Small intestine (tissue), 16 donors: ENCODE measurements at places on chromosomes 16 and 17. TPM values are rescaled to one million over a fixed set of nuclear protein-coding genes. Genes with fewer than 3 reads are reported as not detected.

The ITGAD gene
- polyA plus RNA-seq: 0.06 TPM

The WFIKKN1 gene
- polyA plus RNA-seq: 1.6 TPM

GRCh38 chr16:83266848-83267553, 540.8 kb upstream of the HSBP1 start:
- DNase-seq: no peak

DNA sequence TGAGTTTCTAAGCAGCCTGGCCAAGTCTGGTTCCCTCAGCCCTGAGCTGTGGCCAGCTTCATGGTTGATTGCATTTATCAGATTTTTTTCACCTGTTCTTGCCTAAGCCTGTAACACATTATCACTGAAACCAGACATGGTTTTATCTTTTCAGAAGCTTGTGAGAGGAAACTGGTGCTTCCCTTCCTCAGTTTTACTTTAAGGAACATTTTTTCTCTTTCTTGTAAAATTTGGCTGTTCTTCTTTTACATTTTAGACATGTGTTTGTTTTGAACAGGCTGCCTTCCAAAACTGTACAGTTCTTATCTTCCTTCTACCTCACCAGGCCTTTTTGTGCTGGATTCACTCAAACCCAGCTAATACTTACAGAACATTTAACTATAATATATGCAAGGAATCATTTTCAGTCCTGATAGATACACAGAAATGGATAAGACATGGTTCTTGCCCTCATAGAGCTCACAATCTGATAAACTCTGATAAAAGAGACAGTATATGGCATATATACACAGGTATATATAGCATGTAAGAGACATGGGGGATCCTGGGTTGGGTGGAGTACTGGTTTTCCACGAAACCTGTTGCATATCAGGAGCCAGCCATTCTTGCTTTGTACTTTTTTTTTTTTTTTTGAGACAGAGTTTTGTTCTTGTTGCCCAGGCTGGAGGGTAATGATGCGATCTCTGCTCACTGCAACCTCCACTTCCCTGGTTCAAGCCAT, 44.5 kb downstream of the ZNRF1 start:
- no peak for DNase-seq

DNA sequence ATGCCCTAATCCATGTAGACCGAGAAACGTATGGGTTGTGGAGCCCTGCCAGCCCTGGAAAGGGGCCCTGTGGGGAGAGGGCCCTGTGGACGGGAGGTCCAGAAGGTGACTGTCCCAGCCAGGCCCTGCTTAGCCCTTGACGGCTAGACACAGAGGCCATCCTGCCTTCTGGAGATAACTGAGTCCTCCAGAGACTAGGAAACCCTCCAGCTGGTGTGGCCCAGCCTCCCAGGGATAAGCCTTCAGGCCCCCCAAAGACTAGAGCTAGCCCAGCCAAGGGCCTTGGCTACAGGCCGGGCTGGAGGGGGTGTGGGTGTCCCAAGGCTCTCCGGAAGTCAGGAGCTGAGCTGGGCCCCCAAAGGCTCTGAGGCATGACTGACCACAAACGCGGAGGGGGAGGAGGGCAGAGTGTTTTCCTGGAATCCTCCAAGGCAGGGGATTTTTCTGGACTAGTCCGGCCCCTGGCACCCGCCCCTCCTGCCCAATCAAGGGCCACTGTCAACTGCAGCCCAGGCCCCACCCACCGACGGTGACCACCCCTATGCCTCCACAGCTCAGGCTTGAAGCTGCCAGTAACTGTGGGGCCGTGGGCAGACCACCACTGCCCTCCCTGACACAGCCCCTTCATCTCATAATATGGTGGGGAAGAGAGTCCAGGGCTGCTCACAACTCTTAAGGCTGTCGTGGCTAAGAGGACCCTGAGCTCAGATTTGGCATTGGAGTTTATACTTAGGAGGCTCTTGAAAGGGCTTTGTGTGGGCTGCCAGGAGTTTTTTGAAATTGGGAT, 885 bp upstream of the VASN start:
- DNase-seq: peak; percentile 31

GRCh38 chr16:61798741-61799140, 237.5 kb downstream of the CDH8 start:
- no peak for DNase-seq

DNA sequence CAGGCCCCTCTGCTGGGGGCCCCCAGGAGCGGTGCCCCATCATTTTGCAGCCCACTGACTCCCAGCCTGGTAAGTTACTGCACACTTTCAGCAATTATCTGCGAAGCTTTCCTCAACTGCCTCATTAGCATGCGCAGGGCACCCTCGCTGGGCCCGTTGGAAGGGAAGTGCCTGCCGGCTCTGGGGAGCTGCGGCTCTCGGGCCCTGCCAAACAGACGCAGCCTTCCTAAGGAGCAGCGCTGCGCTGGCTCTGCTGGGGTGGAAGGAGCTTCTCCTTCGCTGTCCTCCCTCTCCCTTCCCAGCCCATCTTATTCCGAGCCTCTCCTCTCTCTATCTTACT, 71.0 kb downstream of the RBBP6 start:
- no peak for DNase-seq

- no peak for DNase-seq
These were observed 33.0 kb downstream of the TBX4 start for GRCh38 chr17:61485067-61485775.

- DNase-seq: no peak
These were observed 117.1 kb upstream of the GSE1 start for GRCh38 chr16:85495823-85496538.

GRCh38 chr17:78915872-78916632, 9.1 kb downstream of the TIMP2 start:
- DNase-seq: peak; percentile 73

DNA sequence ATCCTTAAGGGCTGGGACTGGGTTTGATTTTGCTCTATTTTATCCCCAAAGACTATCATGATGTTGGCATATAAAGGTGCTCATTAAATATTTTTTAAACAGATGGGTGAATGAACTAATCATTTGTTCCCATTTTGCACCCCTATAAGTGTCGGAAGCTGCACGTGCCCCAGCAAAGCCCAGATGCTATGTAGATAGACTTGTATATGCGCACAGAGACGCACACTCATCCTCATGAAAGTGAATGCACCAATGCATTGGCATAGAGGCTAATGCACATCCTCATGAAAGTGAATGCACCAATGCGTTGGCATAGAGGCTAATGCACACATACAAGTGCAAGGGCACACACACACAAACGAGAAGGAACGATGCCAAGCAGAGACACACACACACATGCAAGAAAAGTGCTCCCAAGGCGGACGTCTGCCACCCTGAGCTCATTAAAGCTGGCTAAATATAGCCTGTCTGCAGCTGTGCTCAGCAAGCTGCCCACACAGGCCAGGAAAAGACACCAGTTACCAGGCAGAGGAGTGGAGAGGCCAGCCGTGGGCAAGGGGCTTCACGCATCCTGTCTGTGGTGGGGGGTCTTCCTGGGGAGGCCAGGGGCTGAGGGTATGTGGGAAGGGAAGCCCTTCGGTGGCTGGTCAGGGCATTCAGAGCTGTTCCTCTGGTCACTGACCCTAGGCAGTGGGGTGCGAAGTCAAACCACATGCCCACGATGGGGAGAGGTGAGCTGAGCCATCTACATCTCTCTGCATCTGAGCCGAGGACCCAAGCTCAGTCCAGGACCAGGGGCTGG, 52.6 kb downstream of the PIMREG start:
- DNase-seq: no peak
